ENCODE measurements at places on chromosomes 6 and 20.

DNA sequence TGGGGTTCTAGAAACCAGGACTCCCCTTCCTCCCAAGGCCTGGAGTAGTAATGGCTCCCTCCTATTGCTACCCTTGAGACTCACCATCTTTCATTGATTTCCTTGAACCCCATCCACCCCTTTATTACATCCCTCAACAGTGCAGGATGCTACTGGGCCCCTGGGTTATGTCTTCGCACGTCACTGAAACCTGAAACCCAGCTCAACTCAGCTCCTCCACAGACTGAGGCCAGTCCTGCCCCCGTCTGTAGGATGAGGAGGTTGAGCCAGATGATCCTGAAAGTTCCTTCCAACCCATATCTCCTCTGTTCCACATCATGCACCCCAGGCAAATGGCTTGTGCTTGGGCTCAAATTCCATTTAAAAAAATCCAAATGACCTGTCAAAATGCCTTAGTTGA, 21.4 kb downstream of the CPNE5 start:
- no peak for DNase-seq

GRCh38 chr20:38724626-38725147, 401 bp downstream of the SLC32A1 start:
- no peak for DNase-seq

GRCh38 chr6:93644611-93645010, 225.3 kb upstream of the EPHA7 start:
- no peak for DNase-seq

DNA sequence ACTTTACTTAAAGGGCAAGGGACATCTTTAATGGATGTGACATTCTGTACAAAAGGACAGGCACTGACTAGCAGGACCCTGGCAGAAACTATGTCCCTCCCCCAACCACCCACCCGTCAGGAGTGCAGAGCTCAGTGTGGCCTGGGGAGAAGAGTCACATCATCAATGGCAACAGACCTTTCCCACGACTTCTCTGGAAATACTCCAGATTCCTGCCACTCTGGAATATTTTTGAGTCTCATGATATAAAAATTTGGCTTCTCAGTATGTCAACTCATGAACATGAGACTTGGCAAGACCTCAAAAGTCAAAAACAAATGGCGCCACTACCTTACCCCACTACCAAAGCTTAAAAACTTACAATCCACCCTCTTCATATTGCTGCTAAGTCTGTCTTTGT, 118.3 kb downstream of the SLC23A2 start:
- DNase-seq: no peak

GRCh38 chr6:146548898-146549374, 5.3 kb downstream of the RAB32 start:
- DNase-seq: no peak

GRCh38 chr6:118372413-118372812, 175.7 kb upstream of the PLN start:
- peak; percentile 15 for DNase-seq

DNA sequence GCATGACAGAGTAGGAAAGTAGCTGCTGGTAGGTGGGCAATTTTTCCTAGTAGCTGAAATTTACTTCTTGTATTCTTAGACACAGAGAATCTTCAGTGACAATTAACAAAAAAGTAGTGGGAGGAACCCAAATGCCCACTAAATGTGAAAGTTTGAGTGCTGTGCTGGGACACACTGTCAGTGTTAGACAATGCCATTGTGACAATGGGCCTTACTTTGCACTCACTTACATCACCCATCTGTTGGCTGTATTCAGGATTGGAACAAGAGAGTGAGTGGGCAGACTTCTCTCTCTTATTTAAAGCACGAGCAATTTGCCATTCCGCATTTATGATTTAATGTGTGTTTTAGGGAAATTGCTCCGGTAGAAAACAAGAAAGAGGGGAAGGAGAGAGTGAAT, 662.5 kb downstream of the CBLN4 start:
- no peak for DNase-seq

GRCh38 chr6:160015778-160016684, 47.1 kb downstream of the IGF2R start:
- DNase-seq: no peak

GRCh38 chr20:38729767-38730166, 5.5 kb downstream of the SLC32A1 start:
- no peak for DNase-seq

GRCh38 chr6:96450082-96450769, 71.4 kb upstream of the UFL1 start:
- peak; percentile 1 for DNase-seq

DNA sequence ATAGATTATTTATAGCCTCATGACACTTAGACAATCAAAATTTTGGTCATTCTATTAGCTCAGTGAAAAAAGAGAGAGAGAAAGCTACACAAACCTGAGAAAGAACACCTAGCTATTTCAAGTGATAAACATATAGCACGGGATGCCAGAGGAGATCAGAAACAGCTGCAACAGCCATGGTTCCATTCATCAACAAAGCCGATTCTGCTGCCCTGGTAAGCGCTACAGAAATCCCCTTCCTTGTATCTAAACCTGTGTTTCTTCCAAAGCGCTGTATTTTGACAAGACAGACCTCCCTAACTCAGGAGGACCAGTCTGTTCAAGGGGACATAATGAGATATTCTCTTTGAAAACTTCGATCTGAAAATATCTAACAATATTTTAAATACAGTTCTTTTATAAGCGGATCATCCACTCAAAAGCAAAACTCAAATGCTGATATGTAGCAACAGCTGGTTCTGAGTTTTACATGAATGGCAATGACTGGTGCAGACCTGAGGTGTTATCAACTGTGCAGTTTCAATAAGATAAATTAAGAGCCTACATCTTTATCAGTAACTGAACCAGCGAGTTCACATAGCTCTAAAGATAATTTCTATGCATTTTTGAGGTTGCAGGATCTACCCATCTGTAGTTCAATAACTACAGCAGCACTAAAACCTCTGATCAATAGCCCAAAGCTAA, 447.8 kb downstream of the FRK start:
- no peak for DNase-seq

DNA sequence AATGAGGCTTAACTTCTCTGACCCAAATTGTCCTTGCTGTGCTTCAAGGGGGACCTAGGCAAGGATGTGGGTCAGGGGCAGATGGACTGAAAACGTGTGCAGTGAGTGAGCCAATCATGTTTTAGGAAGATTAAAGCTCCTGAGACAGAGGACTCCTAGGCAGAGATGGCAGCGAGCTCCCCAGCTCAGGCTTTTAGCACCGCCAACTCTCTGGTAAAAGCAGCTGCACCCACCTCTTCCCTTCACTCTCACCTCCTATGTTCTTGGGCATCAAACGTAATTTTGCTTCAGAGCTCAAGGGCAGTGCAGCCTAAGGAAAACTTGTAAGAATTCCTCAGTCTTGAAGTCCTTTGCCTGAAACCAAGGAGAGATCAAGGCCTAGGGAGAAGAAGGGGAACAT, 10.3 kb downstream of the RPP21 start:
- DNase-seq: no peak

DNA sequence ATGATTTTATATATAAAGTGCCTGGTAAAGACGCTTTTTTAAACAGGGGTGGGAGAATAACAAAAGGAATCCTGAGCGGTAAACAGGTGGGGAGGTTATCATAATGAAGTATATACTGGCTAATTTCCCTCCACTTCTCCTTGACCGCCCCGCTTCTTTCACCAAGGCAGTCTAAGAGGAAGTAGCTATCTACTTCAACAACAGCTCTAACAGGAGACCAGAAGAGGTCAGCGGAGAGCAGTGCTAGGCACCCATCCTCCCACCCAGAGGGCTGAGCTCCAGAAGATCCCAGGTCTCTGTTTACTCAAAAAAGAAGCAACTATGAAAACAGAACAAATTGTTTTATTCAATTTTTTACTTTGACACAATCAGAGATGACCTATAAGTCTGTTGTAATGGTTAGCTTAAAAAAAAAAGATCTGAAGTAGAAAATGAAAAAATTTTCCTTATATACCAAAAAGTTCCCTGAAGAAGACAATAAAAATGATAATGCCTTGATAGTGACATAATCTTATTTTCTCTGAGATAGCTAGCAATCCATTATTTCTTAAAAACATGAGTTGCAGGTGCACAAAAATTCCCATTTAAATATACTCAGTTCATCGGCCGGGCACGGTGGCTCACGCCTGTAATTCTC, 141.1 kb downstream of the PDSS2 start:
- peak; percentile 63 for DNase-seq

GRCh38 chr6:80165143-80165542, 58.7 kb downstream of the BCKDHB start:
- DNase-seq: peak; percentile 50

DNA sequence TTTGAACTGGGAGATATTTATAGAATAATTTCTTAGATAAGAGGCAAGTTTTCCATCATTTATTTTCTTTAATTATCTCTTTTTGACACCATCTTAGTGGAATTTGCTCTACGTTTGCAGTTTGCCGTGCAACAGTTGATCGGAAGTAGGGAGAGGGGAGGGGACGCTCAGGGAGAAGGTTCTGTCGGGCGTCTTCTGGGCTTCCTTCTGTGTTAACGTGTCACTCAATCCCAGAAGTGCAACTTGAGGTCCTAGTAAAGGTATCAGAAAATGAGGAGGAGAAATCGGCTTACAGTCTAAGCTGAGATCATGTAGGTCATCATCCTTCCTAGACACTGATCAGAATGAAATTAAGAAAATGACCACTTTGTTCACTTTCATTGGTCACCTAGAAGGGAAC, 149.0 kb upstream of the SNX9 start:
- DNase-seq: no peak

GRCh38 chr6:115842338-115842737, 218.4 kb downstream of the FRK start:
- DNase-seq: no peak

GRCh38 chr6:46293641-46294316, 123.0 kb upstream of the ENPP5 start:
- no peak for DNase-seq

GRCh38 chr6:5205877-5206850, 54.6 kb downstream of the LYRM4 start:
- peak; percentile 75 for DNase-seq

DNA sequence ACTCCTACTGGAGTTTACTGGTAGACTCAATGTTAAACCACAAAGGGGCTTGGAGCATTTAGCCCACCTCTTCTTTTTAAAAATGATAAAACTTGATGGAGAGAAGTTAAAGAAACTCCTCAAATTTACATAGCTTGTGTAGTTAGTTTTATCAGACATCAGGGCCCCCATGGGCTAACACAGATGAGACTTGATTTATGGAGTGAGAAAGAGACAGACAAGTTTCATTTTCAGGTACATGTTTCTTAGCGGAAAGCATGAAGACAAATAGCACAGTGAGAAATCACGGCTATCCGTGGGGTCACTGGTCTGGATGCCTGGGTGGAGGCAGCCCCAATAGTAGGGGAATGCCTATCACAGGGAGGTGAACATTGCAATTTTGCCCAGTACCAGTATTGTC, 173.6 kb downstream of the TFAP2B start:
- DNase-seq: no peak

- no peak for DNase-seq
These were observed 269.6 kb downstream of the GRIK2 start for GRCh38 chr6:101663100-101663499.

Data from fibroblast of upper back skin (primary cell).